Hair follicle dermal papilla cell (primary cell): ENCODE measurements at places on chromosomes 1 and 21. TPM values are rescaled to one million over a fixed set of nuclear protein-coding genes. Genes with fewer than 3 reads are reported as not detected.

TTC39A gene
- 1.5 and 1.9 TPM in 2 replicates for total RNA-seq

FNDC5 gene
- total RNA-seq, result 1.1 and 4.3 TPM in 2 replicates

INTS7 gene
- 17.5 and 25.5 TPM in 2 replicates for total RNA-seq

PUSL1 gene
- 21.9 and 27.4 TPM in 2 replicates for total RNA-seq

MCOLN2 gene
- not detected in 2 replicates for total RNA-seq

S100A1 gene
- total RNA-seq, result not detected in 2 replicates

KRTAP11-1 gene
- total RNA-seq, result not detected in 2 replicates

CHTOP gene
- total RNA-seq, result 44.3 and 53.1 TPM in 2 replicates

PRMT2 gene
- total RNA-seq, result 167 and 171 TPM in 2 replicates

KRTAP12-2 gene
- not detected in 2 replicates for total RNA-seq

BACE2 gene
- 28.3 and 36.3 TPM in 2 replicates for total RNA-seq

NBPF20 gene
- 2.3 and 2.8 TPM in 2 replicates for total RNA-seq

VAV3 gene
- 2.9 and 4.2 TPM in 2 replicates for total RNA-seq

DISC1 gene
- 11.7 and 13.8 TPM in 2 replicates for total RNA-seq

TNFSF4 gene
- 0.81 and 0.85 TPM in 2 replicates for total RNA-seq

SPRR3 gene
- not detected in 2 replicates for total RNA-seq
